Upper lobe of right lung (tissue), 1 donor: ENCODE measurements at places on chromosomes 11 and 22. TPM values are rescaled to one million over a fixed set of nuclear protein-coding genes. Genes with fewer than 3 reads are reported as not detected.

DNA sequence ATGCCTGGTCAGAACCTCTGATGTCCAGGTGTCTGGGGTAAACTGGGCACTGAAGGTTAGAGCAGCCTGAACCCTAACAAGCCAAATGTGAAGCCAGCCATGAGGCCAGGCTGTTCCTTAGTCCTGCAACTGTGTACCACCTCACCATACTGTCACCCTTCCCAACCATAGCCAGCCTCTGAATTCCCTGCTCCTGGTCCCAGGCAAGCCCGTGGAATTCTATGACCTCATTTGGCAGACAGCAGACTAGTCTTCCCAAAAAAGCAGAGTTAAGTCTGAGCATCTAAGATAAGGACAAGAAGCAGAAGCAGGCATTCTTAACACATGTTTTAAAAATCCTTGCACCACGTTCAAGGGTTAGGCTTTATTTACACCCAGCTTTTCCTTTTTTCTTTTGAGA, 134.8 kb downstream of the C11orf58 start:
- DNase-seq = no peak

Gene KBTBD3
- total RNA-seq = 10.8 TPM

Gene CARS1
- 34.6 TPM for total RNA-seq

Gene LRRC4C
- 2.2 TPM for total RNA-seq

Gene OR51I2
- not detected for total RNA-seq
